GM18507 (cell line): ENCODE measurements at places on chromosomes 6 and 20.

DNA sequence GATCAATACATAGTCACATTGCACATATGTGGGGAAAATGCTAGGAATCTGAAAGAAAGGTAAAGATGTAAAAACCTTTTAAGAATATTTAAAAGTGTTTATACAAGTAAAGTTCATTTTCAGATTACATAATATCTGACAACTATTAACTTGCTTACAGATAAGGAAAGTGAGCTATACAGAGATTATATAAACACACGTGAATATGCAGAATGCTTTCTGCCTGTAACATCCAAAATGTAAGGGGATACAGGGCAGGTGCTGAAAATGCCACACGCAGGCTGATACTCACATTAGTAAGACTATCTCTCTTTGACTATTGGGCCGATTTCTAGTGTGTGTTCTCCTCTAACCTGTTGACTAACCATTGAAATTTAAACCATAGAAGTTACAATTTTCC lies 17.9 kb upstream of the MAP7 start:
- no peak for DNase-seq

DNA sequence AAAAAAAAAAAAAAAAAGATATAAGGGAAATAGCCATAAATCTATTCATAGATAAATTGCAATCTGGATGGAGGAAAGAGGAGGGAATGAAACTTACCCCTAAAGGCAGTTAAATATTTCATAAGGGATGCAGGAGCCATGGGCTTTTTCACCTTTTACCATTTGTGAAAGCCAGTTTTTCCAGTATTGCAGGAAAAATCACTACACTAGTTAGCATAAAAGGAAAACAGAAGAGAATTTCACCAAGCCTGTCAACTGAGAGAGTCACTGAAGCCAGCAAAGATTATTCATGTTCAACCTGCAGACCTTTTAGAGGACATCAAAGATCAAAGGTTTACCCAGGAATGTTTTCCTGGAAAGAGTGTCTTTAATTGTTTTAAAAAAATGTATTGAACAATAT lies 969.7 kb downstream of the KIF16B start:
- no peak for DNase-seq

GRCh38 chr6:2630891-2631571 lies 119.7 kb downstream of the MYLK4 start:
- no peak for DNase-seq

DNA sequence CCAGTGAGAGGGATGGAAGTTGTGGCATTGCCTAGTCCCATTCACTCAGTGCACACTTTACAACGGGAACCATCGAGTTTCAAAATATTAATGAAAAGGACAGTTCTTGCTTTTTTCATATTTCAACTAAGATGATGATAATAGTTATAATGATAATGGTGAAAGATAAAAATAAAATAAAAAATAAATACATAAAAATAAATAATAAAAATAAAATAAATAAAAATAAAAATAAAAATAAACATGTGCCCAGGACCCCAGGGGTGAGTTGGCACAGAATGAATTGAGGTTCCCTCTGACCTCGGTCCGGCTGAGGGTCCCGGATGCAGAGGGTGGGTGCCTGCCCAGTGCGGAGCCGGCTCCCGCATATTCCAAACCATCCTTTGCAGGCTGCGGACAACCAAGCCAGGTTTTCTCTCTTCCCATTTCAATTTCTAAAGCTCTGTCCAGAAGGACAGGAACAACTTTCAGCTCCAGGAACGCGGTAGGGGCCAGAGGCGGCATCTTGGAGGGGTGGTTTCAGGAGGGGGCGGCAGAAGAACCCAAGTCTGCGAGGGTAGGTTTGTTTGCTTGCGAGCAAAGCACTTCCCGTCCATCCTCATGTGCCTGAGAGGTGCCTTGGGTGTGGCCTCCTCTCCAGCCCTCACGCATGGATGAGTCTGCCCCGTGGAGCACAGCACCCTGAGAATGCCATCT lies 236.8 kb downstream of the DLL1 start:
- DNase-seq = no peak

DNA sequence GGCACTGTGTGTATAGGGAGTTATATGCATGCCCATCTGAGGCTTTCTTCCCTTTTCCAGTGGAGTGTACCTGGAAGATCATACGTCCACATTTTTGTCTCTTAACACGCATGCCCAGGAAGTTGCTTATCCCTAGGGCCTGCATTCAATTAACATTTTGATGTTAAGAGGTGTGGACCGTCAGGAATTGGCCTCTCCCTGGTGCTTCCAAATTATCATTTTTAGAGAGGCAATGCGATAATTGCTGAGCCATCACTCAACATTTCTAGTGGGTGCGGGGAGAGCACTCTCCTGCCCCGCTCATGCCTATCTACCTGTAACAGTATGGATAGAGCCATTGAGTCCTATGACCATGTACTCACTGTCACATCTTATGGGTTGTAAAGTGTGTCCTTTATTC lies 37.8 kb upstream of the PAQR8 start:
- no peak for DNase-seq
